CD4-positive, alpha-beta T cell treated with Interleukin-6 at 100 ng/mL for 8 hours (primary cell): ENCODE measurements at places on chromosomes 4 and X.
A peak's percentile ranks its signal among the peaks of the same experiment; 100 is the strongest.

GRCh38 chrX:39445336-39445735 is 644.1 kb downstream of the MID1IP1 start:
- peak; percentile 15 for DNase-seq

DNA sequence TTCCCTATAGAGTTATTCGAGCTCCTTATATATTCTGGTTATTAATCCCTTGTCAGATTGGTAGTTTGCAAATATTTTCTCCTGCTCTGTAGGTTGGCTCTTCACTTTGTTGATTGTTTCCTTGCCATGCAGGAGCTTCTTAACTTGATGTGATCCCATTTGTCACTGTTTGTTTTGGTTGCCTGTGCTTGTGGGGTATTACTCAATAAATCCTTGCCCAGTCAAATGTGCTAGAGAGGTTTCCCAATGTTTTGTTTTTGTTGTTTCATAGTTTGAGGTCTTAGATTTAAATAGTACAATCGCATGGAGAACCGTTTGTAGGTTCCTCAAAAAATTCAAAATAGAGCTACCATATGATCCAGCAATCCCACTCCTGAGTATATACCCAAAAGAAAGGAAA is 2.3 kb upstream of the SYTL5 start:
- no peak for DNase-seq

GRCh38 chr4:75015627-75016026 is 82.7 kb downstream of the PARM1 start:
- no peak for DNase-seq

- DNase-seq, result peak; percentile 25
Observed at GRCh38 chr4:123398066-123398852, 1.7 kb downstream of the SPRY1 start.

- DNase-seq, result no peak
Observed at GRCh38 chr4:33218238-33218637, 2498.1 kb downstream of the PCDH7 start.

GRCh38 chr4:77022560-77023179 is 53.1 kb downstream of the CCNI start:
- no peak for DNase-seq

DNA sequence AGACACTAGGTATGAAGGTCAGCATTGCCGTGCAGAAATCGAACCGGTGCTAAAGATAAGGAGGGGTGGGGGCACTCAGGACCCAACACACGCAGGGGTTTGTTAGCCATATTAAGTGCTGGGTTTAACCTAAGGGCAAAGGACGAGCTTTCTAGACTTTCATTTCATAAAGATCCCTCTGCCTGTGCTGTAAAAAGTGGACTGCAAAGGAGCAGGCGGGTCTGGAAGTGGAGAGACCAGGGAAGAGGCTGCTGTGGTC is 1.3 kb downstream of the CASP3 start:
- DNase-seq, result no peak

GRCh38 chr4:128141866-128142265 is 80.8 kb downstream of the LARP1B start:
- no peak for DNase-seq

GRCh38 chrX:39439906-39440798 is 638.9 kb downstream of the MID1IP1 start:
- peak; percentile 7 for DNase-seq

GRCh38 chr4:77342170-77342810 is 185.3 kb downstream of the CCNG2 start:
- DNase-seq, result no peak

- no peak for DNase-seq
Observed at GRCh38 chr4:139607502-139608060, 51.6 kb upstream of the SETD7 start.

- no peak for DNase-seq
Observed at GRCh38 chr4:81049330-81049729, 18.8 kb downstream of the BMP3 start.

GRCh38 chrX:124239911-124240310 is 92.5 kb upstream of the TEX13D start:
- peak; percentile 36 for DNase-seq

DNA sequence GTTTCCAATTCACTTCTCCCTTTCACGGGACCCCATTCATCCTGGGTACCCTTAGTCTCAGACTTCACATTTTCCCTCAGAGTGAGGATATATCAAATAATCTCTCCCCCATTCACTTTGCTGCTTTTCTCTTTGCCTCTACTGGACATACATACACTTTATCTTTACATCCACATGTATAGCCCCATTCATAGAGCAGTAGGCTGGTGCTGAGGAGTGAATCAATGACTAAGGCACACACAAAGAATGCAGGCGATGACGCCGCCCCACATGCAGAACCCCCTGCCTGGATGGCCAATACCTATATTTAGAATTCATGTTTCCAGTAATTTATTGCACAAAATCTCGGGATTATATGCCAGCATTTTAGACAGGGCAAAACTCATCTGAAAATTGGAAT is 554.3 kb upstream of the TENM3 start:
- DNase-seq, result no peak

GRCh38 chr4:37827030-37827685 is 672 bp downstream of the PGM2 start:
- no peak for DNase-seq

DNA sequence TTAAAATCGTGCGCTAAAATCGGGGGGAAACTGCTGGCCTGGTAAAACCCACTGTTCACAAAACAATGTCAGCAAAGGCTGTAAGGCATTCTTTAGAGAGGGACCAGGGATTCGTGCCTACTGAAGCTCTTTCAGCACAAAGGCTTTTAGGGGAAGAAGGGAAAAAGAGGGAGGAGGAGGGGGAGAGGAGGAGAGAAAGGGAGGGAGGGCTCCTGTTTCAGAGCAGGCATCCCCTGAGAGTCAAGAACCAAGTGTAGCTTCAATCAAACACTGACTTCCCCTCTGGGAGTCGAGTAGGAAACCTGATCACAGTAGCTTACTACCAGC is 9.5 kb downstream of the BCOR start:
- DNase-seq, result no peak

DNA sequence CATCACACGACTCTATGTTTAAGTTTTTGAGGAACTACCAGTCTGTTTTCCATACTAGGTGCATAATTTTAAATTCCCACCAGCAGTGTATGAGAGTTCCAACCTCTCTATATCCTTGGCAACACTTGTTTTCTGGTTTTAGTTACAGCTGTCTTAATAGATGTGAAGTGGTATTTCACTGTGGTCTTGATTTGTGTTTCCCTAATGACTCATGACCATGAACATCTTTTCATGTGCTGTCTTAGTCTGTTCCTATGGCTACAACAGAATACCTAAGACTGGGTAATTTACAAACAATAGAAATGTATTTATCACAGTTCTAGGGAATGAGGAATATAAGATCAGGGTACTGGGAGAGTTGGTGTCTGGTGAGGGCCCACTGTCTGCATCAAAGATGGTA is 51.5 kb upstream of the GPR78 start:
- no peak for DNase-seq

DNA sequence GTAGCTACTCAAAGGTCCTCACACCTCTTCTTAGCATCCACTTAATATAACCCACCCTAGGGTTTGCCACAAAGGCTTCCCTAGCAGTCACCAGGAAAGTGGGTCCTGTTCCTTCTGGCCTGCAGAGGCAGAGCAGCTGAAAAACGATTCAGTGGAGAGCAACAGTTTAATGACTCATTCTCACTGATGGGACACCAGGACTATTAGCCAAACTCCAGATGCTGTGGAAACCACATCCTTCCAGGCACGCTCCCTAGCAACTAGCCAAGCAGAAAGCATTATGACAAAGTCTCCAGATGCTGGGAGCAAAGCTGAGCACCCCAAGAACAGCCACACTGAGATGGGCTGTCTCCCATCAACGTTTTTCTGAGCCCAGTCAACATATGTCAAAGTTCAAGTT is 30.3 kb upstream of the UTP14A start:
- no peak for DNase-seq

- no peak for DNase-seq
Observed at GRCh38 chr4:140666889-140667614, 89.1 kb downstream of the TBC1D9 start.

GRCh38 chrX:80572636-80573035 is 152.4 kb downstream of the TENT5D start:
- DNase-seq, result no peak

GRCh38 chr4:7423801-7424552 is 10.8 kb downstream of the PSAPL1 start:
- DNase-seq, result no peak

DNA sequence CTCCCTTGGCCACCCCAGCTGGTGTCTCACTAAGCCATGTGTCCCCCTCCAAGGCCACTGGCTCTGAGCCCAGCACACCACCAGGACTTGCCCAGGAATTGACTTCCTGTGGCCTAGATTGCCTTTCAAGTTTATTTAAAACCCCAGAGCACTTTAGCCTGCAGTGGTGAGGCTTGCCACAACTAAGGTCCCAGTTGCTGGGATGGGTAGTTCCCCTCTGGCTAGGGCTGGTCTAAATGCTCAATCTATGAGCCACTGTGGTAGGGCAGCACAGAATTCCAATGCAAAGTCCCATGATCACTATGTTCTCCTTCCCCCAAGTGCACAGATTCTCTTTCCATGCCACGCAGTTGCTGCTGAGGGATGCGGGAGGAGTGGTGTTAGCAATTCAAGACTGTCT is 61.1 kb upstream of the HCCS start:
- no peak for DNase-seq

- no peak for DNase-seq
Observed at GRCh38 chr4:130478406-130478805, 1382.5 kb downstream of the C4orf33 start.

GRCh38 chr4:88991746-88992145 is 65.2 kb downstream of the FAM13A start:
- no peak for DNase-seq

- peak; percentile 76 for DNase-seq
Observed at GRCh38 chrX:24024819-24025740, 1.9 kb downstream of the KLHL15 start.

- no peak for DNase-seq
Observed at GRCh38 chrX:16643176-16643575, 6.8 kb upstream of the S100G start.

DNA sequence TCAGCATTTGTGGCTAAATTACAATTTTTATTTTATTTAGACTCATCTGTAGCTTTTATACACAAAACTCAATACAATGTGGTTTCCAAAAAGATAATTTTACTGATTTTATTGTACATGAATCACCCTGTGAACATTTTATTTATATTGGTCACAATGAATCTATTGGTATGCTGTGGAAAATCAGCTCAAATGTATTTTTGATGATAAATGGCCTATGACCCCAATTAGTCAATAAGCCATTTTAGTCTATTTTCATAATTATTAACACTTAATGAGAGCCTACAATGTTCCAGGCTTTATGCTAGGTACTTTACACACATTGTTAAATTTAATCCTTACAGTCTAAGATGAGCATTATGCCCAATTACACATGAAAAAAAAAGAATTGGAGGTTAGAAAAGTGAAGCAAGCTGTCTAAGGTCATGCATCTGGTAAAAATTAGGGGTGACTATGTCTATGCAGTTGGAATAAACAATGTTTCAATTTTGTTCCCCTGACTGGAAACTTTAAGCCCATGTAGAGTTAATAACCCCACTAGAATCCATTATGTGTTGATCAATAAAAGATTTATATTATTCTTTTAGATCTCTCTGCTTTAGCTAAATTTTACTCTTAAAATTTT is 344.7 kb downstream of the PABPC4L start:
- no peak for DNase-seq

GRCh38 chr4:548976-549375 is 27.1 kb downstream of the TMEM271 start:
- DNase-seq, result no peak
